ENCODE measurements at places on chromosomes 12 and 14.

GRCh38 chr12:105288311-105288996, 42.0 kb upstream of the C12orf75 start:
- no peak overlapping the region for H3K27ac ChIP-seq
- no peaks in the 10 kb centered on the region for H3K4me1 ChIP-seq
- H3K27me3 ChIP-seq = no peaks in the 10 kb centered on the region
- H3K4me3 ChIP-seq = no peak overlapping the region
- H3K36me3 ChIP-seq = no peaks in the 10 kb centered on the region

DNA sequence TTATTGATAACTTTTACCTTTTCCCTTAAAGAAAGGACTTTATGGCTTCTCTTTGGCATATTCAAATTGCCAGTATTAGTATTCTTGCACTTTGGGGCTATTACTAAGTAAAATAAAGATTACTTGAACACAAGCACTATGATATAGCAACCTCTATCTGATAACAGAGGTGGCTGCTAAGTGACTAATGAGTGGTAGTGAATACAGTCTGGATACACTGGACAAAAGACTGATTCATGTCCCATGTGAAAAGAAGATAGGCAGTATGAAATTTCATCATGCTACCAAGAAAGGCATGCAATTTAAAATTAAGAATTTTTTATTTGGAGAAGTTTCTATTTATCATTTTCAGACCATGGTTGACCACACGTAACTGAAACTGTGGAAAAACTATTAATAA, 399.9 kb downstream of the FSCB start:
- no peaks in the 10 kb centered on the region for H3K27me3 ChIP-seq
- H3K36me3 ChIP-seq = no peaks in the 10 kb centered on the region
- H3K4me1 ChIP-seq = no peaks in the 10 kb centered on the region
- ATAC-seq = no peak
- H3K4me3 ChIP-seq = no peak overlapping the region

GRCh38 chr12:101172316-101172715, 37.7 kb downstream of the SLC5A8 start:
- ATAC-seq = peak; percentile 18
- no peaks in the 10 kb centered on the region for H3K36me3 ChIP-seq
- H3K4me1 ChIP-seq = no peaks in the 10 kb centered on the region
- no peak overlapping the region for H3K4me3 ChIP-seq
- peaks cover 10% of the 10 kb centered on the region for H3K27me3 ChIP-seq
- H3K27ac ChIP-seq = no peak overlapping the region

GRCh38 chr12:53624956-53625355, 1.2 kb downstream of the ATF7 start:
- H3K4me1 ChIP-seq = peaks cover 35% of the 10 kb centered on the region
- H3K36me3 ChIP-seq = no peaks in the 10 kb centered on the region
- ATAC-seq = no peak
- peak overlapping the region; percentile 96 for H3K4me3 ChIP-seq
- no peaks in the 10 kb centered on the region for H3K27me3 ChIP-seq

DNA sequence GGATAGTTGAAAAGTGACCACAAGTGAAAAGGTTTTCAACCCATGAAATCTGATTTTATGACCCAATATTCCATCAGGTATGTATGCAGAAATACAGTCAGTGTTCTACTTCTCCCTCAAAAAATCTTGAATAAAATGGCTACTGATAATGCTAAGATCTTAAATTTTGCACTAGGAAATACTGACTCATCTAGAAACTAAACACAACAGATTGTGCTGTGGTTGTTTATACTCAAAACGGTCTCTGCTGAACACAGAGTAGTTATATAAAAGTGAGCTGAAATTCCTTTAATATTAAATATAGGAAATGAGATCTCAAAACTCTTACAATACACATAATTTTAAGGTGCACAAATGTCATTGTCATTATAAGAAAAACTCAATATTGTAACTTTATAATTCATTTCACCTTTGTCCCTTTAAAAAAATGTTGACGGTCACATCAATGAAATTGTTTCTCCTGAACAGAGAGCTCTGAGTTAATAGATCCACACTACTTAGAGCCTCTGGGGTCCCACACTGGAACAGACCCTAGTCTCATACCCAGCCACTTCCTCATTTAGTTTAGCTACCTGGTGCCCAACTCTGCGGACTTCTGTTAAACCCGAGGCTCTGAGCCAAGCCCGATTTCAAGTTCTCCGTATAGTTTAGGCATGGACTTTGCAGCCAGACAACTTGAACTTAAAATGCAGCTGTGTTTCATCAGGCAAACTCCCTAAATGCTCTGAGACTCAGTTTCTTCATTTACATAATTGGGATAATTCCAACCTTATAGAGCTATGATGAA, 9.3 kb downstream of the COCH start:
- no peak overlapping the region for H3K27ac ChIP-seq
- peaks cover 9% of the 10 kb centered on the region for H3K36me3 ChIP-seq
- no peak for ATAC-seq
- H3K4me1 ChIP-seq = no peaks in the 10 kb centered on the region

GRCh38 chr12:21881965-21882364, 59.3 kb downstream of the ABCC9 start:
- no peak overlapping the region for H3K4me3 ChIP-seq
- no peaks in the 10 kb centered on the region for H3K27me3 ChIP-seq
- H3K36me3 ChIP-seq = no peaks in the 10 kb centered on the region
- H3K27ac ChIP-seq = no peak overlapping the region

- H3K27me3 ChIP-seq = no peaks in the 10 kb centered on the region
- H3K36me3 ChIP-seq = peaks cover 20% of the 10 kb centered on the region
- H3K4me1 ChIP-seq = peaks cover 85% of the 10 kb centered on the region
These were observed 28.8 kb downstream of the SYNE3 start for GRCh38 chr14:95487669-95488084.

DNA sequence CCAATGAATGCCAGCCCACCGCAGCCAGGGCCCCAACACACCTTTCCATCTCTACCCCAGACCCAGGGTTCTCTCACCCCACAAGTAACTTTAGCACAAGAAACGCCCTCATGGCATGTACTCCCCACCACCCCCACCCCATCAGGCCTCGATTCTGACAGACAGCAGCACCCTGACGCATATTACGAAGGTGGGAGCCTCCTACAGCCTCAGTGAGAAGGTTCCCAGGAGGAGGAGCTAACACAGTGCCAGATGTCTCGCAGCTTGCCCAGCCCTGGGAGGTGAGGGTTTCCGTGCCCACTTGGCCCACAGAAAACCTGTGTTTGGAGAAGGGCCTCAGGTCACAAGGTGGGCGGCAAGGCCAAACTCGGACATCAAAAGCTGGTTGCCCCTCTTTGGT, 32.4 kb downstream of the CCDC88C start:
- H3K4me3 ChIP-seq = no peak overlapping the region
- peaks cover 81% of the 10 kb centered on the region for H3K4me1 ChIP-seq
- peaks cover 24% of the 10 kb centered on the region for H3K36me3 ChIP-seq
- no peaks in the 10 kb centered on the region for H3K27me3 ChIP-seq
- H3K27ac ChIP-seq = peak overlapping the region; percentile 64

DNA sequence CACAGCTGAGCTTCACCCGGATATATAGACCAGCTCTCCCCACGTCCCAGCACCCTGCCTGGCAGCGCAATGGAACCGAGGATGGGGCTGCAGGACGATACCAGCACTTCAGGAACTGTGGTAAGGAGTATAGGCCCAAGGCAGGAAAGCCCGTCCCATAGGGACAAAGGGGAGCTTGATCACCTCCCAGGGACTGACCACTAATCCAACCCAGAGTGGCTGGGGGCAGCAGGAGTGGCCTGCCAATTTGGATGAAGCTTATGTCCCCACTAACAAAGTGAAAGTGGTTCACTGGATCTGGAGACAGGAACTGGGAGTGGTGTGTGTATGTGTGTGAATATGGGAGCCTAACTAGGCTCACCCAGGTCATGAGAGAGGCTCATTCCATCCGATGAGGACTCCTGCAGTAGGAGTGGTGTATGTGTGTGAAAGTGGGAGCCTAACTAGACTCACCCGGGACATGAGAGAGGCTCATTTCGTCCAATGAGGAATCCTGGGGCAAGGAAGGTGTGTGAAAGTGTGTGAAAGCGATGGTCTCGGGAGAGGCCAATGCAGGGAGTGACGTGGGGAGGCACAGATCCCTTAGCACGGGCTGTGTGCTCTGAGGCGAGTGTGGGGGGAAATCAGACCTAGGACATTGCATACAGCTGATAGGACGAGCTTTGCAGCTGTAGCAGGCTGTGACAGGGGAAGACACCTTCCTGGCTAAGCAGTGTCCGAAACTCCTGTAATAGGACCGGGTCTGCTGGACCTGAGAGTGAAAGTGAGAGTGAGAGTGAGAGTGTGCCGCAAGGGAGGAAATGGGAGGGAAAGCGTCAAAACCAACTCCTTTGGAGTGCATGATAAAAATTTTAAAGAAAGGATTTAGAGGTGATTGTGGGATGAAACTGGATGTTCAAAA, 25.7 kb downstream of the KLRK1 start:
- H3K27ac ChIP-seq = no peak overlapping the region
- no peaks in the 10 kb centered on the region for H3K4me1 ChIP-seq
- peak; percentile 88 for ATAC-seq
- H3K27me3 ChIP-seq = no peaks in the 10 kb centered on the region
- H3K36me3 ChIP-seq = peaks cover 11% of the 10 kb centered on the region

DNA sequence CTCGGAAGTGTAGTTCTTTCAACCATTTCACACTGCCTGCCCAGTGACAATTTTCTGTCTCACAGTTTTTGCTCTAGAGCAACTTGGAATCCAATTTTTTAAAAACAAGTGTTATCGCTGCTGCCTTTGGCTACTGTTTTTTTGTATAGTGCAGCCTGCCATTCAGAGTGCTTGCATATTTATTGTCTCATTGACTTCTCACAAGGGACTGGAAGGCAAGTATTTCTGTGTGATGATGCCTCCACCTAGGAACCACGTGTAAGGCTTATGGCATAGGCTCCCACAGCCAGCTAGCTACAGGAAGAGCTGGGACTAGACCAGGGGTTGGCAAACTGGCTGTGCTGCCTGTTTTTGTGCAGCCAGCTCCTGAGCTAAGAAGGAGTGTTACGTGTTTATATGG, 903 bp downstream of the PARPBP start:
- H3K36me3 ChIP-seq = peaks cover 21% of the 10 kb centered on the region
- peak overlapping the region; percentile 92 for H3K4me3 ChIP-seq
- H3K27me3 ChIP-seq = no peaks in the 10 kb centered on the region
- no peak for ATAC-seq
- H3K4me1 ChIP-seq = peaks cover 22% of the 10 kb centered on the region
